NCI-H2081 (cell line): ENCODE measurements at places on chromosomes 7 and 10.
A peak's percentile ranks its signal among the peaks of the same experiment; 100 is the strongest.

- no peak for DNase-seq
Measured at GRCh38 chr7:7962851-7963250, 5.7 kb upstream of the GLCCI1 start.

- DNase-seq = no peak
Measured at GRCh38 chr10:80421707-80422536, 13.6 kb downstream of the PRXL2A start.

- DNase-seq = no peak
Measured at GRCh38 chr7:31261341-31261740, 79.2 kb downstream of the NEUROD6 start.

- no peak for DNase-seq
Measured at GRCh38 chr10:11856678-11857077, 33.5 kb downstream of the PROSER2 start.

GRCh38 chr7:92729751-92730150 is 106.6 kb downstream of the CDK6 start:
- no peak for DNase-seq

DNA sequence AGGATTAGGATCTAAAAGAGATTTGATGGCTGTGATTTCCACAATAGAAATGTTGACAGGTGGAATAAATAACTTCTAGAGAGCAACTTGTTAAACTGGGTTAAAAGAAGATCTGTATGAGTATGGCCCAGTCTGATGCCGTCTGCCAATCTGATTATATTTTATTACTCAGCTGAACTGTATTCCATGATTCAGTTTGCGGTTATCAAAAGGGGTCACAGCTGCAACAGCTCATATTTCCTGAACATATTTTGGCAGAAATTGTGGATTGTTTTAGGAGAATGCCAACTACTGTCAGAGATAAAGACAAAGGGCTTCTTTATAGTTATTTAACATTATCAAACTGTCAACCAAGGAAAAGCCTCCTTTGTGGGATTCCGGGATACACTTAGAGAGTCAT is 244.8 kb upstream of the MINDY3 start:
- DNase-seq = no peak

GRCh38 chr10:110258542-110258941 is 46.2 kb downstream of the SMNDC1 start:
- no peak for DNase-seq

DNA sequence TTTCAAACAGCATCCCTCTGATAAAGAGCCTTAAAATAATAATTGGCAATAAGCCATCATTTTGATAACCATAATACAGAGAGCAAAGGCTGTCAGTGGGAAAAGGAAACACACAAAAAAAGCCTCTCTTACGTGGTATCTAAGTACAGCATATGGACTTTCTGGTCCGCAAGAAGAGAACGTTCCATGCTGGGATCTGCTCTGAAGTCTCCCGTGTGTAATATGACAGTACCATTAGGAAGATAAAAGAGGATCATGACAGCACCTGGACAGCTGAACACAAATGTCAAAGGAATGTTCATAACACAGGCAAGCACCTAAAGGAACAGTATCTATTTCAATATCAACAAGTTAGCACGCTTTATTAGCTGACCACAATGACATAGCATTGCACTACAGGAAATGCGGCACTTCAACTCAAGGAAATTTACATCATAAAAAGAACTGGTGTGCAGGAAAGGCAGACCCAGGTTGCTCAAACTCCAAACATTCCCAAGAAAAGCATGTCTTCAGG is 9.9 kb downstream of the DCLRE1A start:
- DNase-seq = no peak

GRCh38 chr10:44660271-44660670 is 250.9 kb upstream of the TMEM72 start:
- no peak for DNase-seq

GRCh38 chr7:30178748-30179436 is 44.1 kb downstream of the MTURN start:
- DNase-seq = no peak

DNA sequence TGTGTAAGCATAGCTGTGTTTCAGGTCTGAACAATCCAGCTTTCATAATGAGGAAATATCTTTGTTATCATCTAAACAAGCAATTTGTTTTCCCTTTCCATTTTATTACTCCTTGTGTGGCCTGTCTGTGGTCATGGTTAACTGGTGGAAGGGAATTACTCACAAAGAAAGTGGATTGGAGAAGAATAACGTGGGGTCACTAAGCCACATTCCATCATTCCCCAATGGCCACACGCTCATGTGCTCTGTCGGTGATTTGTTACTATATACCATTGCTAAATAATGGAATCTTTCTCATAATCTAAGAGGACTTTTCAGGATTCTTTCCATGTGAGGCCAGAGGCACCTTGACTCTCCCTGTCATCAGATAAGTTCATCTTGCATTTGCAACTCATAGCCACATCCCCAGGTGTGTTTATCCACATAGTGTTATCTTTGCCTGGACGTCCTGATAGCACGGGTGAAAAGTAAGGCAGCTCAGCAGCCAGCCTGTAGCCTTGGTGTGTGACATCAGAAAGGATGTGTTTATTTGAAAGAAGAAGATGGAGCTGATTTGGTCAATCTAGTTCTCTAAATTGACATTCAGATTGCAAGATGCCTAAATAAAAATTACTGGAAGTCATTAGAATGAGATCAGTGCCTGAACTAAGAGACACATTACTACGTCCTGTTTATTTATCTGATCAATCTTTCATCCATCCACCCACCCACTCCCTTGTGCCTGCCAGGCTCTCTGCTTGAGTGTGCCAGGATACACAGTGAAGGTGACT is 128.9 kb downstream of the CELF2 start:
- no peak for DNase-seq

DNA sequence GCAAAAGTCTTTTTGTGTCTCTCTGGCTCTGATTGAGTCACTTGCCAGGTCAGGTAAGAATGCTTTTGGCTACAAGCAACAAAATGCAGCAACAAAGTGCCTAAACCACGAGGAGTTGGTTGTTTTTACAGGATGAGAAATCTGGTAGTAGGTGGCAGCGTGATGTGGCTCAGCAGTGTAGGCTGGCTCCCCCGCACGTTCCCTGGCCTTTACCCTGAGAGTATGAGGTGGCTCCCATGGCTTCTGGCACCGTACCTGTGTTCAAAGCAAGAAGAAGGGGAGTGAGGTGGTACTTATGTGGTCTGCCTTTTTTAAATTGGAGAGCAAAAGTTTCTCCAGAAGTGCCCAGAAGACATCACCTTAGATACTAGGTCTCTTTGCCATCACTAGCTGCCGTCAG is 11.7 kb downstream of the PRKRIP1 start:
- DNase-seq = no peak

GRCh38 chr10:71390921-71391690 is 5.6 kb upstream of the CDH23 start:
- DNase-seq = no peak

DNA sequence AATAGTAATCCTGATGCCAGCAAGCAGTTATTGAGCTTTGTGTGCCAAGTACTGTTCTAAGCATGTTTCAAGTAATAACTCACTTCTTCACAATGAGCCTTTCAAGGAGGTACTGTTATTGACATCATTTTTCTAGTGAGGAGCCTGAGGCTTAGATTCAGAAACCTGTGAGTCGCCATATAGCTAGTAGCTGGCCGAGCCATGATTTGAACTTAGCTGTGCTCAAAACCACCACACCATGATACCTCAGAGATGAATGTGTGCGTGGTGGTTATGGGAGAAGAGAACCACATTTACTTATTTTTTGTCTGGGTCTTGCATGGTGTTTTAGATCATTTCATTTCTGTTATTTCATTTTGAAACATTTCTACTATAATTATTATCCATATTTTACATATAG is 578.9 kb downstream of the AUTS2 start:
- DNase-seq = no peak

DNA sequence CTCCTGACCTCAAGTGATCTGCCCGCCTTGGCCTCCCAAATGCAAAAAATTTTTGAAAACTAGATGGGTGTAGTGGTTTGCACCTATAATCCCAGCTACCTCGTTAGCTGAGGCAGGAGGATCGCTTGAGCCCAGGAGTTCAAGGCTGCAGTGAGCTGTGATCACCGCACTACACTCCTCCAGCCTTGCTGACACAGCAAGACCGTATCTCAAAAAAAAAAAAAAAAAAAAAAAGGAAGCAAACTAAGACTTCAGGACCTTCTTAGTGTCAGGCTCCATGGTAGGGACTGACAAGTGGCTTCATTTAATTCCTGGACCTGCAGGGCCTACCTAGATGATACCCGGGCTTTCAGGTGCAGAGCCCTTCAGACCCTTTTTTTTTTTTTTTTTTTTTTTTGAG is 2.5 kb downstream of the POP7 start:
- no peak for DNase-seq

GRCh38 chr10:114323023-114323422 is 81.3 kb downstream of the AFAP1L2 start:
- no peak for DNase-seq

GRCh38 chr10:74244097-74244685 is 93.2 kb downstream of the ADK start:
- DNase-seq = peak; percentile 29

DNA sequence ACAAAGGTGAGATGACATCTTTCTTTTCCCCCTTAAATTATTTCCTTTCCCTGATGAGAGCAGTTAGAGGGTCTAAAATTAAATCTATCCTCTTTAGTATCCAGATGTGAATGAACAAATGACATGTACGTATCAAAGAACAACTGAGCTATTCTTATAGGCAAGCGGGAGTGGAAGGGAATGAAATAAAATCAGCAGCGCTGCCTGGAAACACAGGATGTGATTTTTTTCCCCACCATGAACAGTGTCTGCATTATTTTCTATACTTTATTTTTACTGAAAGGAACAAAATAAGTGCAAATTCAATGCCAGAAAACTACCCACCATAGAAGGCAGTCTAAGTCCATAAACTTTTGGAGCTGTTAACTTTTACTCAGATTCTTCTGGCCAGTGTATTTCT is 40.6 kb downstream of the SLC26A4 start:
- DNase-seq = no peak

GRCh38 chr10:93435621-93436397 is 46.3 kb downstream of the MYOF start:
- DNase-seq = no peak

DNA sequence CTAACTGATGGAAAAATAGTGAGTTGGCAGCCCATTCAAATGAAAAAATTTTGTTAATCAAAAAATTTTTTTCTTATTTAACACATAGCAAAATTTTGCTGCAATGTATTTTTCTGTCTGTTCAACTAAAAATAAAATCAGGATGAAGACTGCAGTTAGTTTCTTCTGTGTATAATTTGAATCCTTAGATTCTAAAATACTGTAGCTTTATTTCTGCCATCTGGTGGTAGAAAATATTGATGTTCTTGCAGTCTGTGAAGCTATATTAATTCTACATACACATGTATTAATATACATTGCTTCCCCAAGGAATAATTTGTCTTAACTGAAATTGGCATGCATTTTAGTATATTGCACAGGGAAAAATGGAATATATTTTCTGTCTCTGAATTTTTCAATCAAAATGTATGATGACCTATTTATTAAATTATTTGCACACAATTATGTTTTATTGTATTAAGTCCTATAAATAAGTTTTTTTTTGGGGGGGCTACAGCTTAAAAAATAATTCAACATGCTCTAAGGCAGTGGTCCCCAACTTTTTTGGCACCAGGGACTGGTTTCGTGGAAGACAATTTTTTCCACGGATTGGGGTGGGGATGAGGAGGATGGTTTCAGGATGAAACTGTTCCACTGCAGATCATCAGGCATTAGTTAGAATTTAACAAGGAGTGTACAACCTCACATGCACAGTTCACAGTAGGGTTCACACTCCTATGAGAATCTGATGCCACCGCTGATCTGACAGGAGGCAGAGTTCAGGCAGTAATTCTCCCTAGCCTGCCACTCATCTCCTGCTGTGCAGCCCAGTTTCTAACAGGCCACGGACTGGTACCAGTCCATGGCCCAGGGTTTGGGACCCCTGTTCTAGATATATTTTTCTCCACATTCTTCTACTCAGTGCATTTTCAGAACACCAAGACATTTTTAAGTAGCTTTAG is 119.4 kb downstream of the GNAT3 start:
- DNase-seq = peak; percentile 73

- no peak for DNase-seq
Measured at GRCh38 chr7:55555160-55555559, 17.1 kb downstream of the VOPP1 start.

- DNase-seq = no peak
Measured at GRCh38 chr10:30574432-30574796, 55.1 kb downstream of the LYZL2 start.

DNA sequence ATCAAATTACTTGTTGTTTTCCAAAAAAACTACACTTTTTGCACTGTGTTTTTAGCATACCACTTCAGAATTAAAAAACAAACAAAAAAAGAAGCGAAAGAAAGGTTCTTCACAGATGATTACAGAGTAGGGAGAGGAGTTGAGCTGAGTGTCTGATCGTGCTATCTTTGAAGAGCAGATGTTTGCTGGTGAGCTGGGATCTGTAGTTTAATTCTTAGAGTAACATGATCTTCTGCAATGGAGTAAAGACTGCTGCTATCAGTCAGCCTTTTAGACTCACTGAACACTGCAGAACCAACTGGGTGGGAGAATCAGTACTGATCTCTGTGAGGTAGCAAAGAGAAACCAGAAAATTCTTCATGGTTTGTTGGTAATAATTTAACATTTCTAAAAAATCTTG is 1197.8 kb upstream of the SORCS1 start:
- DNase-seq = no peak

GRCh38 chr7:66170309-66171231 is 34.6 kb upstream of the TPST1 start:
- no peak for DNase-seq

DNA sequence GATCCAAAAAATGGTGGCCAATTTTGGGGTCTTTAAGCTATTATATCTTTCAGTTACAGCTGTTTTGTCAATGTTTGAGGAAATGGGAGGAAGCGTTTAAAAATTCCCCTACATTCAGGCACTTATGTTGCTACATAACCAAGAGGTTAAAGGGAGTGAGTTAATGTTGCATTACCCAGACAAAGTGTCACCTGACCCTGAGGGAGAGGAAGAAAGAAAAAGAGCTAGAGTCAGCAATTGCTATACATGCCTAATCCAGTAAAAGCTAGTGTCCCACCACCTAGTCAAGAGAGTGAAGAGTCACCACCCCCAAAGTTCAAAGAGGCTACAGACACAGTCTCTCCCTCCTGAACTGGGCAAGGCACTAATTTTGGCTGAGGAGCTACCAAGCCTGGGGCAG is 69.5 kb upstream of the ZNF92 start:
- DNase-seq = no peak

GRCh38 chr10:129415215-129416140 is 51.6 kb upstream of the MGMT start:
- no peak for DNase-seq

DNA sequence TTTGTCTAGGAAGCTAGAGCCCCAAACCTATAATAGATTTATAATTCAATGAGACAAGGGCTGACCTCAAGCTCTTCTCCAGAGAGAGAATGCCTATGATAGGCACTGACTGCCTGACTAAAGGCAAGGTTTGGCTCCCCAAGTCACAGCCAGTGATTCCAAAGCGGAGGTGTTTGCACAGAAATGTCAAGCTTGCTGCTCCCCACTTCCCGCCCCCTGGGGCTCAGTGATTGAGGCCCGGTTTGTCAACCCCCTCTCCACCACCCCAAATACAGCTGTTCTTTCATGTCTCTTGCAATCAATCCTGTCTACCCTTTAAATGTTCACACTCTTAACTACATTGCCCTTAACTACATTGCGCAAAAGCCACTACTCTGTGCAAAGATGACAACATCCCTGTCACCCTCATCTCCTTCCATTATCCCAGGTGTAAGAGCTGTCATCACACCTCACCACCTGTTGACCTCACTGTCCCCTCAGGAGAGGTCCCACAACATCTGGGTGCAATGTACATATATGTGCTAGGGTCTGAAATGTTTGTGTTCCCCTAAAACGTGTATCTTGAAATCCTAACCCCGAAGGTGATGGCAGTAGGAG is 58.0 kb downstream of the NUDCD3 start:
- no peak for DNase-seq

- DNase-seq = no peak
Measured at GRCh38 chr10:4181081-4181480, 396.1 kb upstream of the KLF6 start.
